GM12878 (cell line): ENCODE measurements at places on chromosomes 1 and 21.

- DNase-seq = no peak
Measured at GRCh38 chr1:28134651-28135207, 41.8 kb downstream of the PTAFR start.

DNA sequence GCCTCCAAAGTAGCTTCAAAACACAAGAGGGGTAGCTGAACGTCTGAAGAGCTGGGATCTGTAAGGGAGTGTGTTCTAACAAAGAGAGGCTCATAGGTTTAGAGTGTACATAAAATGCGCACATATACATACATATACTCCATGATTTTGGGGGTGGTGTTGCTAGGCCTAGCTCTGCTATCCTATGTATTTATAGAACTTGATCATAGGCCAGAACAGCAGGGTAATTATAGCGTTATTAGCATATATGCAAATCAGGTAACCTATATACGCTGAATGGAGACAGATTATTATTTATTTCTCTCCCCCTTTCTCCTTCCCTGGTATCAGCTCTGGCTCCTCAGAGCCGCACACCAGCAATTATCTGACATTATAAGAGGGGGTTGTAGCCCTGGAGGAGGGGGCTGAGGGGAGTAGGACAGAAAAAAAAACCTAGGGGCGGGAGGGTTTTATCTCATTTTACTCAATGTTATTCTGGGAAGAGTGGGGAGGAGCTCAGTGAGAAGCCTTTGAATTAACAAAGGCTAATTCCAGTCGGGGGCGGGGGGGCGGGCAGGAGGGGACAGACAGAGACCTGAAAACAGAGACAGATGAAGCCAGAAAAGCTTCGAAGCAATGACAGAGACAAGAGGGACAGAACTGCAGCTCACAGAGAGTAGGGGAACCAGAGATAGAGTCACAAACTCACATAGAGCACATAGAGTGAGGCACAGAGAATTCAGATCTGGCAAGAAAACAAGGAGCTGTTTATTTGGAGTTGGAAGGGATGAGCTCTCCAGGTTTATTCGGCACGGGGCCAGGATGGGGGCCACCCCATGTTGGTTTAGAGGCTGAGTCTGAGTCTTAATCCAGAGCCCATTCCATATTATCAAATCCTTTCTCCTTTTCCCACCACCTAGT is 63.0 kb downstream of the RHBG start:
- no peak for DNase-seq

DNA sequence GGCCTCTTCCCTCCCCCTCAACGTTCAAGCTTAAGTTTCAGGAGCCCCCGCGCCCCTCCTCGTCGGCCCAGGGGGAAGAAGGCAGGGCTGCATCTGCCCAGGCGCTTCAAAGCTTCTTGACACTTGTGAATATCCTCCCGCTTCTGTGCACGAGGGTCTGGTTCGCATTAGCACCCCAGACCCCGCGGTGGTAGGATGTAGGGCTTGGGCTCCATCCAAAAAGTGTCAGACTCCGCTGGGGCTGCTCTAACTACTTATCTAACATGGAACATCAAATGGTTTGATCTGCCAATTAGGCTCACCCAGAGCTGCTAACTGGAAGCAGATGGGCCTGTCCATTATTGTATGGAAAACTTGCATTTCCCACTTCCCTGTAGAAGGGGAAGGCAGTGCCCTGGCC is 28.9 kb downstream of the TAS1R2 start:
- DNase-seq = no peak

- peak; percentile 66 for DNase-seq
Measured at GRCh38 chr1:244406337-244406736, 45.4 kb downstream of the ADSS2 start.

GRCh38 chr21:42129300-42130266 is 58.5 kb downstream of the UMODL1 start:
- no peak for DNase-seq
